HCEC 1CT (cell line): ENCODE measurements at places on chromosomes 13 and 19.

DNA sequence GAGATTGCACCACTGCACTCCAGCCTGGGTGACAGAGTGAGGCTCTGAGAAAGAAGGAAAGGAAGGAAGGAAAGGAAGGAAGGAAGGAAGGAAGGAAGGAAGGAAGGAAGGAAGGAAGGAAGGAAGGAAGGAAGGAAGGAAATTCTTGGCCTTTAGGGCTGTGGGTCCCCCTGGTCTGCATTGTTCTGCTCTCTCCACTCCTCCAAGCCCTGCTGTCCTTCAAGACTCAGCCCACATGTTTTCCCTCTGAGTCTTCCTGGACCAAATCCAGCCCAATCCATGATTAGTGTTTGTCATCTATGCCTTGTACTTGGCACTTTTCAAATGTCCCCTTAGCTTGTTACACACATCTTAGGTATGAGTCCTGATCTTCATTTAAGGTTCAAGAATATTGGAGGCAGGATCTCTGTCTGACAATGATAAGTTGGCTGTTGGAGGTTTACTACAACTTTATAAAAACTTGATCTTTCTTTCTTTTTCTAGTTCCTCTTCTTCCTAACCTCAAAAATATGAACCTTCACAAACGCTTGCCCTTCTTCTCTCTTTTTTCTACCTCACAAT lies 48.8 kb upstream of the INTS6 start:
- DNase-seq = peak; percentile 69

DNA sequence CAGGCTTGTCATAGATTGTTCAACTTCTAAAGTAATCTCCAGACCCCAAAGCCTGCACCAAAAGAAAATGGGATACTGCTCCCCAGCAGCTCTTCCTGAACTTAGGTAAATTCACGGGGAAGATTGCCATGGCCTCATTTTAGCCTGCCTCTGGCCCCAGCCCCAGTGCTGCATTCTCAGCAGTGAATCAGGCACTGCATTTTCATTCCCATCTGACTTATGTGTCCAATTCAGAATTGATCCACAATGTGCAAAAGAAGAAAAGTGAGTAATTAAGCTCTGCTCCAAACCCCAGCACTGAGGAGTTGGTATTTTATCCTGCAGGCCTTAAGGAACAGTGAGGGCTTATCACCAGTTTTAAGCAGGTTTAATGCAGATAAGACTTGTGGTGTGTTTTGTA lies 176.4 kb downstream of the KCTD12 start:
- no peak for DNase-seq

GRCh38 chr13:78383071-78383484 lies 220.3 kb downstream of the POU4F1 start:
- DNase-seq = no peak

- DNase-seq = no peak
Measured at GRCh38 chr19:30284209-30284608, 88.0 kb upstream of the ZNF536 start.

GRCh38 chr13:44240611-44241145 lies 132.9 kb upstream of the SERP2 start:
- DNase-seq = no peak

DNA sequence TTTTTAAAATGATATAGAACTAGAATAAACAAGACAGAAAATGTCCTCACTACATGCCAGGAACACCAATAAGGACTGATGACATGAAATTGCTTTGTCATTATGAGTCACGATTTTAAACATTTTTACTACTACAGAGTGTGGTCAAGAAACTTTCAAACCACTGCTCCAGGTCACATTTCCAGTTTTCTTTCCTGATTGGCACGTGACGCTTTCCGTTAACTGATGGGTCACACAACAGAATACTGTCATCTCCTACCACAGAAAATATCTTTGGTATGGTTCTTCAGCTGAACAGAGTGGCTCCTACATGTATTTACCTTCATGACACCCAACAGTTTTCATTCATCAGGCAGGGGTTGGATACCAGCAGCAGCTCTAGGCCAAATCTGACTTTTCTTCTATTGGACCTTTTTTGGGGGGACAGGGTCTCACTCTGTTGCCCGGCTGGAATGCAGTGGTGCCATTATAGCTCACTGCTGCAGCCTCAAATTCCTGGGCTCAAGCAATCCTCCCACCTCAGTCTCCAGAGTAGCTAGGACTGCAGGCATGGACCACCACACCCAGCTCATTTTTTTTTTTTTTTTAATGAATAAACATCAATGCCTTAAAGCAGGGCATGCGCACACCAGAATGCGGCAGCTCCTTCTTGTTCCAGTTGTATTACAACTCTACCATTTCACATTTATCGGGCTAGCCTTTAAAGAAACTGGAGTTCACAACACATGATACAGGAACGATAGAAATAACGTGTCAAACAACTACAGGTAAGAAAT lies 147.4 kb downstream of the RNF17 start:
- peak; percentile 69 for DNase-seq

DNA sequence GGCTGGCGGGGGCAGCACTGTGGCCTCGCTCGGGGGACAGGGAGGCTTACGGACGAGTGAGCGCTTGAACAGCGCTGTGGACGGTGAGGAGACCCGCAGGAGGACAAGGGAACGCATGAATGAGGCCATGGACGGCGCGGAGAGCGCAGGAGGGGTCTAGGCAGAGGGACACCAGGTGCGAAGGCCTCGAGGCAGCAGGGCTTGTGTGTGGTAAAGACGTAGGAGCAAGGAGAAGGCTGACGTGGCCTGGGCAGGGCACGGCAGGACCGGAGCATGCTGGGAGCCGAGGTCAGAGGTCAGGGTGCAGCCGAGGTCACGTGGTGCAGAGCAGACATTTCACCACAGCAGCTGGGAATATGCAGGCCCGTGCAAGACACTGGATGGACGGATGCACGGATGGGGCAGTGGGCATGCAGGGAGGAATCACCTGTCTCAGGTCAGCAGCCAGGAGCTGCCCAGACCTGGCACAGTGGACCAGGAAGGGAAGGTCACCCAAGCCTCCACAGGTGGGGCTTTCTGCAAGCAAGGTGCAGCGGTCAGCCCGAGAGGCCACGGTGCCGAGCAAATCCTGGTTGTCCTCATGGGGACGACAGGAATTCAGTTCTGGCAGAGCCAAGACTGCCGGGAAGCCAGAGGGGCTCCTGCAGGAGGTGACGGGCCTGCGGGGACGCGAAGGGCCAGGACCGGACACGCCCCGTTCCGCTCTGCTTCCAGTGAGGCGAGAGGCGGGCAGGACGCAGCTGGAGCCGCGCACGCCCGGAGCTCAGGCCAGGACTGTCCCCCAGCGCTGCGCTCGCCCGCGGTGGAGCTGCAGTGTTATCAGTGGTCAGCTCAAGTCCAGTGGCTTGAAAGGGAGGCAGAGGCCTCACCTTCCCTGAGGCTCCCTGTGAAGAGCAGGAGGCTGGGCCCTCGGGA lies 72.2 kb downstream of the RASA3 start:
- DNase-seq = no peak

DNA sequence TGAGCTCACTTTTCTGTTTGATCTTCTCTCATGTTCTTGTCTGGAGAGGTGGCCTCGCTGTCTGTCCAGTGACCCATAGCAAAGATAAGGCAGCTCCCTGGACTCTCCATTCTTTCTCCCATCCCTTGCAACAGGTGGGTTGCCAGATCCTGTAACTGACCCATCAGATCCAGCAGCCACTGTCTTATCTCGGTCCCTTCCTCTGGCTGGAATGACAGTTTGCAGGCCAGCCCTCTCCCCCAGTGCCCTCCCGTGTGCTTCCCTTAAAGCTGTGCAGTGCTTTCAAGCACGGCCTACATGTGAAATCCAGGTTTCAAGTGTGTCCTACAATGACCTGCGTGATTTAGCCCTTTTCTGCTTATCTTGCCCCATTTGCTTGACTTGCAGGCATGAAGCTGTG lies 3.7 kb downstream of the GTF3A start:
- DNase-seq = no peak

GRCh38 chr13:24709186-24709913 lies 29.1 kb downstream of the ATP12A start:
- no peak for DNase-seq

DNA sequence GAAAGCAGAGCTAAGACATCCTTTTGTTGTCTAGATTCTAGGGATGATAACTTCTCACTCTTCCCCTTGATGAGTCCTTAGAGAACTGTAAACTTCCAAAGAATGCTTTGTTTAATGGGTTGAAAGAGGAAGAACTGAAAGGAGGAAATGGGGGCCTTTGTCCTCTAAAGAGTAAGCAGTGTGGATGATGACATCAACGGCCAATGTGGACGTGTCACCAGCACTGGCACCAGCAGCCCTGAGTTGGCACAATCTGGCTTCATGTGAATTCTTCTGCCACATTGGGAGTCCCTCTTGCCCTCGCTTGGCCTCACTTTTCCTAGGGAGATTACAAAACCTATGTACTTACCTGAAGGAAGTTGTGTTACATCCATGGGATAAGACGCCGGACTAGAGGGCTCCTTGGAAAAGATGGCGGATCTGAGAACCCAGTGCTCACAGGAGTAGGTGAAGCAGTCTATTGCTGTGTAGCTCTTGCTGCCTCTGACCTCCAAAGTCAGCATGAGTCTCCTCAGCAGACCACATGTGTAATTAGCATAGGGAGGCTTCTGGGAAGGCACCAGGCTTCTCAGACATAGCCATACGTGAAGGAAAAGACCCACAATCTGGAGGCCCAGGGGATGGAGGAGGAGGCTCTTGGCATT lies 62.8 kb downstream of the RGCC start:
- DNase-seq = no peak

DNA sequence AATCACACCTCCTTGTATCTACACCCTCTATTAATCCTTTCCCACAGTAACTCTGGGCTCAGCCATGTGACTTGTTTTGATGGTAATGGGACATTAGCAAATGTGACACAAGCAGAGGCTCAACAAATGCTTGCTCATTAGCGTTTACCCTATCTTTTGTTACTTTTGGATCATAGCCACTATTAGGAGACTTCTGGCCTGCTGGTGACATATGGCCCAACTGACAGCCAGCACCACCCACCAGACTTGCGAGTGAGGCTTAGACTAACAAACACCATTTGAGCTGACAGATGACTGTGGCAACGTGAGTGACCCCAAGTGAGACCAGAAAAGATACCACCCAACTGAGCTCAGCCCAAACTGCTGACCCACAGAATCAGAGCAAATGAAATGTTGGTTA lies 154.1 kb downstream of the OLFM4 start:
- no peak for DNase-seq

- DNase-seq = no peak
Measured at GRCh38 chr19:17021328-17021727, 5.3 kb downstream of the CPAMD8 start.

DNA sequence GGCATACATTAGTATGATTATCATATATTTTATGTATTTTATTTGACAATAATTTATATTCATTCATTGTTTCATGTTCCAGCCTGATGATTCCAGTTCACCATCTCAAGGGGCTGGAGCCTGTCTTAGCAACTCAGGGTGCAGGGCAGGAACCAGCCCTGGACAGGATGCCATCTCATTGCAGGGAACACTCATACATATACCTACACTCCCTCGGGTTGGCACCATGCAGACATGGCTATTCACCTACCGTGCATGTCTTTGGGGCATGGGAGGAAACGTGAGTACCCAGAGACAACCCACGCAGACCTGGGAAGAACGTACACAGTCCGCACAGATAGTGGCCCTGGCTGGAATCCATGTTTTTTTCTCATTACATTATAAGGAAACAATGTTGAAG lies 151.0 kb upstream of the ZNF536 start:
- no peak for DNase-seq

GRCh38 chr19:46350758-46351159 lies 3.9 kb downstream of the PPP5C start:
- DNase-seq = no peak

DNA sequence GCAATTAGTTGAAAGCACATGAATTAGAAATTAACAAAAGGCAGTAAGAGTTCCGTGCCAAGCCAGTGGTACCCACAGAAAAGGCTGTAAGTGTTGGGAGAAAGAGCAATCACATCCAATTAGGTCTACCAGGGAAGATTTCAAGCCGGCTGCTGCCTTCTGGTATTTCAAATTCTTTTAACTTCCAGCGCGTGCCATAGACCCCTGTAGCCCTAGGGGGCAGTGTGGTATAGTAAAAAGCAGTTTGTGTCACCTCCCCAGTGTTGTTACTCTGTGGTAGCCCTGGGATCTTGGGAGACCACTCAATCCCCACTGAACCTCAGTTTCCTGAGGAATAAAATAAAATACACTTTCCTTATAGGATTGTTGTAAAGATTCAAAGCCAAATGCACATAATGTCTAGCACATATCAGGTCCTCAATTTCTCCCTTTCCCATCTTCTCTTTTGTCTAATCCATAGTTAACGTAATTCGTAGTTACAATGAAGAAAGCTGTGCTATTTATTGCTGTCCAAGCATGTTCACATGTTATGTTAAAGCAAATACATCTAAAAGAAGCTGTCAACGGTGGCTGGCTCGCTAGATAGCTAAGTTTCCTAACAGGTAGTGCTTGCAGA lies 230.2 kb downstream of the TDRD3 start:
- no peak for DNase-seq

GRCh38 chr13:40175639-40176038 lies 490.8 kb downstream of the FOXO1 start:
- no peak for DNase-seq

- no peak for DNase-seq
Measured at GRCh38 chr13:98844021-98844420, 91.5 kb upstream of the SLC15A1 start.

DNA sequence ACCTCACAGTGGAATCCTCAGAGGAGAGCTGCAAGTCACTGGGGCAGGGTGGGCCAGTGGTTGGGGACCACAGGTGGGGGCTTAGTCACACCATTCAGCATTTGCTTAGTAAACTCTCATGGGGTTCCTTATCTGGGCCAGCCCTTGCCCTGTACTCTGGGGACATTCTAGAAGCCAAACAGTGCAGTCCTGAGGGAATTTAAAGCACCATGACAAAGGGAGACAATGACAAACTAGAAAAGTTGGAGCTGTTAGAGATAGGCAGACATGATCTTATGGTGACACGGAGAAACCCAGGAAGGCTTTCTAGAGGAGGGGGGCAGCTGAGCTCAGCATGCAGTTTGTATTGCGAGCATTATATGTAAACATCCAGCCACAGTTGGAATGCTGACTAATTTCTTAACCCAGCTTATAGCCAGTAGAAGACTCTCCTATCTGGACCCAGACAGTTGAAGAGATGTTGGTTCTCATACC lies 87.6 kb downstream of the ZNF429 start:
- no peak for DNase-seq

GRCh38 chr19:6648141-6648715 lies 21.7 kb downstream of the TNFSF14 start:
- no peak for DNase-seq
